Hematopoietic multipotent progenitor cell (in vitro differentiated cells): ENCODE measurements at places on chromosomes 3 and 15. TPM values are rescaled to one million over a fixed set of nuclear protein-coding genes. Genes with fewer than 3 reads are reported as not detected.
A peak's percentile ranks its signal among the peaks of the same experiment; 100 is the strongest.

- no peak for DNase-seq
Observed at GRCh38 chr15:48748535-48748934, 62.3 kb downstream of the CEP152 start.

- no peak for DNase-seq
Observed at GRCh38 chr15:75776065-75776423, 63.4 kb upstream of the CSPG4 start.

- DNase-seq, result no peak
Observed at GRCh38 chr15:41502795-41503668, 9.4 kb downstream of the ITPKA start.

DNA sequence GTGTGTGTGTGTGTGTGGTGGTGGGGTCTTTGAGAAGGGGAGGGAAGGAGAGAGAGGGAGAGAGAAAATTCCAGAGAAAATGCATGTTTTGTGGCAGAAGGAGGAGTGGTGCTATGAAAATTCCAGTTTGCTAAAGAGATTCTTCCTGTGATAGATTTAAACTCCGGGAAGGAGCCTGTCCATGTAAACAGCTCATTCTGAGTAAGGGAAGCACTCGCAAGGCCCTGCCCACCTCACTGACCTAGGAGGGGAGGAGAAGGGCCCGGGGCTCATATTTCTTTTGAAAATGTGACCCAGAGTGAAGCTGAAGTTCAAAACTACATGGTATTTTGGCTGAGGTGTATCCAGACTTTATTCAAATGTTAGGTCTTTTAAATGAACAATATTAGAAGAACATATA is 41.3 kb downstream of the ADAMTSL3 start:
- DNase-seq, result no peak

- DNase-seq, result no peak
Observed at GRCh38 chr15:66816201-66816600, 114.2 kb downstream of the SMAD6 start.

GRCh38 chr3:181212271-181212670 is 222.7 kb upstream of the DNAJC19 start:
- DNase-seq, result no peak

DNA sequence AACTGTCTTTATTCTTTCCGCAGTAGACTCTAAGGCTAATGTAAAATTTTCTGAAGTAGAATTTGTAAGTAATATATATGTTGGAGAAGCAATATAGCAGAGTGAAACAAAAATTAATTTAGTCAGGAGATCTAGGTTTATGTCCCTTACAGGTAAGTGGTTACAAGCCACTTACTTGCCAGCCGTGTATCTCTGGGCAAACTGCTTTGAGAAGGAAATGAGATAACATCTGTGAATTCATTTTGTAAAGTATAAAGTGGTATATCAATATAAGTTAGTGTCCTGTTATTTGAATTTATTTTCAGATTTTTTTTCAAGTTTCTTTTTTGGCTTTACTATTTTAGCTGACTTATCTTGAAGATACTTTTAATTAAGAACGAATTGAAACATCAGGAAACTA is 5.5 kb downstream of the DAZL start:
- DNase-seq, result no peak

DNA sequence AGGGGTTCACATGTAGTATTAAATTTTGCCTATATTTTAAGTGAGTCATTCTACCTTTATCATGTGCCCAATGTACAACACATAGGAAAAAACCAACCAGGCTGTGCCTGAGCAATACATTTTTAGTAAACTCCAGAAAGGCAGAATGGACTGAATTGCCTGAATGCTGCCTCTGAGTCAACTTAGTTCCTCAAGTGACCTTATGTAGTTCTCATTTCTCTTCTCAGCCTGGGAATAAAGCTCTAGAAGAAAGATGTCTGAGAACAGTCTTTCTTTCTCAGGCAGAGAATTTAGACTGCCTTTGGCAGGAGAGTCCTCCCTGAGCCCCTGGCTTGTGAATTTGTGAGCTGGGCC is 13.0 kb downstream of the ST3GAL6 start:
- no peak for DNase-seq

DNA sequence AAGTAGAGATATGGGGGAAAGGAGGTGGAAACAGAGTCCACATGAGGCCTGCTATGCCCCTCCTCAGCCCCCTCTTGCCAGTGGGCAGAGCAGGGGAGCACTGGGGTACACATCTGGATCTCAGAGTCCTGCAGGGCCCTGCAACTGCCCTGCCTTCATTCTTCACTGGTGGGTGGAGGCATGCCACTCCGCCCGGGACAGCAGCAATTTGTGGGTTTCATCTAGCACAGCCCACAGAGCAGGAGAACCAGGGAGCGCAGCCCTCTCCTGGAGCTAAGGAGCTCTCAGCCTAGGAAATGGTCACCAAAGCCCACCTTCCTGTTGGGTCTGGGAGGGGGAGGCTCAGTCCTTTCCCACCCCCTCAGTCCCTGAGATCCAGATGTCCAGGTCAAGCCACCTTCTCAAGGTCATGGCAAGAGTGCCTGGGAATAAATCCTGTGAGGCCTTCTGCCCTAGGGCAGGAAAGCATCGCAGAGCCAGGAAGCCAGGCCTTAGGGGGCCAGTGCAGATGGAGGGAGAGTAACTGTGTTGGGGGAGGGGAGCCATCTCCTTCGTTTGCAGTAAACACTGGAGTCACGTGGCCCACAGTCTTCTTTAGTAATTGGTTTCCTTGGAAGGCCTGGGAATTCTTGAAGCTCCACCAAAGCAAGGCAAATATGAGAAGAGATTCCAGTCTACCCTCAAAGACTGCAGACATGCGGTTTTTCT is 31.0 kb downstream of the ANP32A start:
- DNase-seq, result no peak

- DNase-seq, result no peak
Observed at GRCh38 chr3:193757457-193757856, 164.4 kb downstream of the OPA1 start.

DNA sequence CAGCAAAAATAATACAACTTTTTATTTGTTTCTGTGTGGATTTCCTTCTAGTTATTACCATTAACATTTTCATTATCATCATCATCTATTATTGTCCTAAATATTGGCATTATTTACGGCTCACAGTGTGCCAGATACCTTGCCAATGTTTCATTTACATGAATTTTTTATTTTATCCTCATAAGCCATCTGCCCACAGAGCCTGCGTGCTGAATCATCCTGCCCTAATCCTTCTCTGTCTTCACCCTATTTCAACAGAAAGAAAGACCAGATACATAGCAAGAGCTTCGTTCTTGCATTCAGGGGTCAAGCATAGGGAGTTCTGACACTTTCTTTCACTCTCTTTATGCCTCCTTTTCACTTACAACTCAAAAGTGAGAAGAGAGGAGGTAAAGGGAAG is 82.0 kb downstream of the KCNMB2 start:
- no peak for DNase-seq

- no peak for DNase-seq
Observed at GRCh38 chr3:177932750-177933660, 603.2 kb upstream of the KCNMB2 start.

DNA sequence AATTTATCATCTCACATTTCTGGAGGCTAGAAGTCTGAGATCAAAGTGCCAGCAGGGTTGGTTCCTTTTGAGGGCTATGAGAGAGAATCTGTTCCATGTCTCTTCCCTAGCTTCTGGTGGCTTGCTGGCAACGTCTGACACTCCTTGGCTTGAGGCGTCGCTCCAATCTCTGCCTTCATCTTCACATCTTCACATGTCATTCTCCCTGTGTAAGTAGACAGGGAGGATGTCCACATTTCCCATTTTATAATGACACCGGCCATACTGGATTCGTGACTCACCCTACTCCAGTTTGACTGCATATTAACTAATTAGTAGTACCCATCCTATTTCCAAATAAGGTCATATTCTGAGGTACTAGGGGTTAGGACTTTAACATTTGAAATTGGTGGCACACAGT is 17.5 kb upstream of the ARHGAP31 start:
- no peak for DNase-seq

- DNase-seq, result no peak
Observed at GRCh38 chr15:43867096-43867495, 40.3 kb downstream of the WDR76 start.

DNA sequence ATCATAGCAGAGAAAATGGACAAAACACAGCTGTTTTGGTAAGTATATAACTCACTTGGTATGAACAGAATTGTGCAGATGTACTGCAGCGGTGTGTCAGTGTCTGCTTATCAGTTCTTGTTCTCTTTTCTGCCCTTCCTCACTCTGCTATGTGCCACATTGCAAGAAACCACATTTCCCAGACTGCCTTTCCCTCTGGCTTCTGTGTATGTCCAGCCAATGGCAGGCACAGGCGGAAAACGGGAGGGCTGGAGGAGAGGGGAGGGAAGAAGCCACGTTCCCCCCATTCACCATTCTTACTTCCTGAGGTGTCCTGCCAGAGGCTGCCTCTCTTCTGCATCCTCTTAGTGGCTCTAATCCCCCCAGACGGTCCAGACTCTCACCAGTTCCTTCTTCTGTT is 15.4 kb downstream of the HHLA2 start:
- peak; percentile 58 for DNase-seq

- no peak for DNase-seq
Observed at GRCh38 chr3:58236527-58237237, 910 bp upstream of the ABHD6 start.

DNA sequence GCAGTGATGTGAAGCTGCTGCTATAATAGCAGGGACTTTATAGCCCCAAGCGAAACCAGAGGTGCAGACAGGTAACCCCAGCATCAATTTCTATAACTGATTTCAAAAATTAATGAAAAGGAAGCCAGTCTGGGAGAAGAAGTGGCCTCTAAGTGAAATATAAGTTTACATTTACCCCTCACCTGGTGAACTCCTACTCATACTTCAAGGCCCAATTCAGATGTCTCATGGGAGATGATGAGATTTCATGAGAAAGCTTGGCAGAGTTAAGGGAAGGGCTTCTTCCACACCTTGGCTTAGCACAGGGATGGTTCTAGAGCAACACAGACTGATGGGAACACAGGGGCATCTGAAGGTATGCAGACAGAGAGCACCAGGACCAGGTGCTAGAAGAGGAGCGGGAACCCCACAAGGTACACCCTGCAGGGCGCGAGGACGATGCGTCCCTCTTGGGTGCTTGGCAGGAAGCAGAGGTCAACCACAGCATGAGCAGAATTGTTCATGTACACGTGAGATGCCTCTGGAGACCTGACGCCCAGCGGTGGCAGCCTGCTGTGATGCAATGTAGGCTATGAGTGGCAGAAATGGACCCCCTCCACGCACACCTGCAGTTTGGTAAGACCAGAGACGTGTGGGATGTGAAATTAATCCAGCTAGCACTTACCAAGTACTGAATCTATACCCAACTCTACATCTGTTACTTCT is 102.9 kb downstream of the SRGAP3 start:
- no peak for DNase-seq

DNA sequence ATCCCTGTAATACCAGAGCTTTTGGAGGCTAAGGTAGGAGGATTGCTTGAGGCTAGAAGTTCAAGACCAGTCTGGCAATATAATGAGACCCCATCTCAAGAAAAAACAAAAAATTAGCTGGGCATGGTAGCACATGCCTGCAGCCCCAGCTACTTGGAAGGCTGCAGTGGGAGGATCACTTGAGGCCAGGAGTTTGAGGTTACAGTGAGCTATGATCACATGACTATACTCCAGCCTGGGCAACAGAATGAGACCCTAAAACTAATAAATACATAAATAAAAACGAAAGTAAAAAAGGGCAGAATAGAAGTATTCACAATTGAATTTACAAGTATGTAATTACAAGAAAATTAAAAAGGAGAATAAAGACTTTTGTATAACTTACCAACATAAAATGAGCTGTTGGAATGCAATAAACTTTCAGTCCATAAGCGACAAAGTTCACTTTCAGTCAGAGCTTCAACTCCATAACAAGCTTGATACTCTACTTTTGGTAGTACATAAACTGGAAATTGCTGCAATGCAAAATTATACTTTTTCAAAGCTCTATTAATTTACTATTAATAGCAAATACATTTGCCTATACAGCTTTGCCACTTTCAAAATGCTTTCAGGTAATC is 36.8 kb downstream of the ICE2 start:
- DNase-seq, result no peak

GRCh38 chr3:151394611-151395010 is 10.1 kb upstream of the P2RY12 start:
- no peak for DNase-seq

The PLIN1 gene
- under 0.01 TPM for total RNA-seq

The IL17RC gene
- total RNA-seq, result 31.2 TPM

The TNFAIP8L3 gene
- not detected for total RNA-seq

The SHF gene
- total RNA-seq, result 24.5 TPM

The WNT5A gene
- total RNA-seq, result not detected

The GNL3 gene
- total RNA-seq, result 22.6 TPM

The ATP2B2 gene
- total RNA-seq, result 0.27 TPM

The PIK3CA gene
- total RNA-seq, result 6.5 TPM
